ENCODE measurements at places on chromosomes 13 and 19.
A peak's percentile ranks its signal among the peaks of the same experiment; 100 is the strongest.

- DNase-seq = no peak
Measured at GRCh38 chr13:24460256-24460655, 52.3 kb downstream of the PARP4 start.

DNA sequence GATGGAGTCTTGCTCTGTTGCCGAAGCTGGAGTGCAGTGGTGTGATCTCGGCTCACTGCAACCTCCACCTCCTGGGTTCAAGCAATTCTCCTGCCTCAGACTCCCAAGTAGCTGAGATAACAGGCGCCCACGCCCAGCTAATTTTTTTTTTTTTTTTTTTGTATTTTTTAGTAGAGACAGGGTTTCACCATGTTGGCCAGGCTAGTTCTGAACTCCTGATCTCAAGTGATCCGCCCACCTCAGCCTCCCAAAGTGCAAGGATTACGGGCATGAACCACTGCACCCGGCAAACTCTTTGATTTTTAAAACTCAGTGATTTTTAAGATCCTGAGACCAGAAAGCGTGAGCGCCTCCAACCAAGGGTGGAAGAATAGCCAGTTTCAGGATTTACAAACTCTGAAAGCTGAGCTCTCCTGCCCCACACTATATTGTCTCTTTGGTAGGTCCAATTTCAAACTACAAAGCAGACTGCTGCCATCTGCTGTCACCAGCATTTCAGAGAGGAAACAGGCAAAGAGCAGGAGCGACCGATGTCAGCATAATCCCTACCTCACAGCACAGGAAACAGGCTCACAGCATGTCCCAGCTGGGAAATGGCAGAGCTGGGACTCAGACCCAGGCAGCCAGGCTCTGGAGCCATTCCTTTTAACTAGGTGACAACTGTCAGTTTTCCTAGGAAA, 9.2 kb downstream of the NOSIP start:
- DNase-seq = peak; percentile 23

DNA sequence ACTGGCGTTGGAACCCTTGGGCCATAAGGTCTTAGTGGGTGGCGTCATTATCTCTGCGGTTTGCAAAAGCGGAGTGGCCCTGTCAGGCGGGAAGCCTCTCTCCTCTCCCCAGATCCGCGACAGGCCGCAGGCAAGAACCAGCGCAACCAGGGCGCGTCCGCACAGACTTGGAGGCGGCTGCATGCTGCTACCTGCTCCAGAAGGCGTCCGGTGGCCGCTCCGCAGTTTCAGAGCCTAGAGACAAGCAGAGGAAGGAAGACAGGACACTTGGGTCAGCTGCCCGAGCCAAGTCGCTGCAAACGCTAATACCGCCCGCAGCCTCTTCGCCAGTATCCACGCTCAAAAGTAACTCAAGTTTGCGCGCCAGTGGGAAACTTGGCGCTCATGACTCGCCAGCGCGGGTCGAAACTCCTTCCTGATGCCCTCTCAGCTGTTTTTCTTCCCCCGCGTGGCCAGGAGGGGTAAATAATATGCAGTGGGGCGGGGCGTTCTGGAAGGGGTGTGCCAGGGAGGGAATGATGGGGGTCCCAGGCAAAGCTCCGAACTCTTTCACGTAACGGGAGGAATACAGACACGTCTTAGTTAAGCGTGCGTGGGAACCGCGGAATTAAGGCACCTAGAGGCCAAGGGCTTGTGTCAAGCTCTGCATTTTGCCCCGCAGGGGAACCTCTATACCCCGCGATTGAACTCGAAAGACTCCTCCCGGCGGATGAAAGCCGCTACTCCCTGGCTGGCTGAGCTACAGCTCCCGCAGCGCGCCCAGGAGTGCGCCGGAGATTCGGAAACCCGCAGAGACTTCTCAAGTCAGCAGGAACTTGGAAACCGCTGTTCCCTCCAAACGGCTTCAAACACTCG, at the start of gene EDNRB:
EDNRB (minus strand) TSS at position 441 of the 855 bp plus-strand sequence; CDS start at position 183, 258 bp downstream.
- DNase-seq = no peak

GRCh38 chr19:4776436-4777211, 14.9 kb upstream of the FEM1A start:
- DNase-seq = no peak

DNA sequence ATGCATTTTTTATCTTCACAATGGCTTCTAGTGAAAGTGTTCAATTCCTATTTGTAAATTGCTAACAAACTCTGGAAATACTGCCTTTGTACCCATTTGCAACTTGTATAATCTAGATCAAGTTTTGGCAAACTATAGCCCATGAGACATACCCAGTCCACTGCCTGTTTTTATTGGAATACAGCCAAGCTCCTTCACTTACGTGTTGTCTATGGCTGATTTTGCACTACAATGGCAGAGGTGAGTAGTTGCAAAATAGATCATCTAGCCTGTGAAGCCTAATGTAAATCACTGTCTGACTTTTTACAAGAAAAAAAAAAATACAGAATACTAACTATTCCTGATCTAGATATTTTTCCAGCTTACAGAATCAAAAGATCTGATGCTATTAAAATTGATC, 37.1 kb downstream of the DZIP1 start:
- peak; percentile 48 for DNase-seq

DNA sequence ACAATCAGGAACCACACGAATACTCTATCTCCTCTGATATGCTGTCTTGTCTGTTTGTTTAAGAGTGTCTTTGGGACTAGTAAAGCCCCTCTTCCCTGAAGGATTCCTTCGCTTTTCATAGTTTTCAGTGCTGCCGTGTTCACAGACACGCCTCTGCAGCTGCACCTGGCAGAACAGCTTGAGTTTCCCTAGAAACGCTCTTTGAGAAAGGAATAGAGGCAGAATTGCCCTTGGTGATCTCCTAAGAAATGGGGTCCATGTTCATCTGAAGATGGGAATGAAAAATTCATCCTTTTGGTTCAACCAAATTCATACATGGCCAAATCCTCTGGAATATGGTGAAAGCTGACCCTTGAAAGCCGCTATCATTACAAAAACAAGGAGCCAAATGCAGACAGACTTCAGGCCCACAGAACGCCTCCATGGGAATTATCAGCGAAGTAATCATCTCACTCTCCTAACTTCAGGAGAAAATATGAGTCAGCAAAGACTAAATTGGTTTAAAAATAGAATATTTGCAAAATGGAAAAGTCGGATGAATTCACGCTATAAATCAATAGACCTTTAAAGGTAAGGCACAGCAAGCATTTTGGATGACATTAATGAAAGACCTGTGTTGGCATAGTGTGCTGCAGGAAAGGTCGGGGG, 5.5 kb downstream of the SACS start:
- no peak for DNase-seq

- peak; percentile 80 for DNase-seq
Measured at GRCh38 chr13:21663197-21663596, 7.7 kb upstream of the FGF9 start.

GRCh38 chr19:33736787-33737186, 59.9 kb upstream of the KCTD15 start:
- no peak for DNase-seq

DNA sequence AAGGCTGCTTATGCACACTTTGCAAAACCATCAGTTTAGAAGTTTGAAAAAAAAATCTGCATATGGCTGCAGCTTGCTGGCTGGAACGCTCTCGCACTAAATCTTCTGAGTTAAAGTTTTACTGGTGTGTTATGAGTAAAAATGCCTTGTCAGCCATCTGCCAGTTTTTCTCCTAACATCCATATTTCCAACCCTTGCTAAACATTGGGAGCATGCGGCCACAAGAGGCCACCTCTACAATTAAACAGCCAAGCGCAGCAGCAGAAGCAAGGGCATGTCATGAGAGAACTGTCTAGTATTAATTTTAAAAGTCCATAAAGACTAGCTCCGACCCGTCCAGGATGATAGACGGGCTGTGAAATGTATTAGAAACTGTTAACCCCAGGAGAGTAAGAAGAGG, 248.3 kb downstream of the TSHZ3 start:
- no peak for DNase-seq

DNA sequence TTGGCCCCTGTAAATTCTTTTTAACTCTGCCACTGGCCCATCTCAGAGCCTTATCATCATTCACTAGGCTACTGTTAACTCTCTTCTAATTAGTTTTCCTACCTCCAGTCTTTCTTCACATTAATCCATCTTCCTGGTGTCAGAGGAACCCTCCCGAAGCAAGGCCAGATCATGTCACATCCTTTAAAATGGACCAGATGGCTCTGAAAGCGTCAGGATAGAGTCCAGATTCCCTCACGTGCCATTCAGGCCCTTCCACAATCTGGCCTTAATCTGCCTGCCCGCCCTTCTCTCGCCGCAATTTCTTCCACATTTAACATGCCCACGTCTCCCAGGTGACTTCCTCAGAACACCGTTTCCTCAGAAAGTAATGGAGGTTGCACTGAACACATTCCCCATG, 86.5 kb downstream of the RFC3 start:
- DNase-seq = no peak

DNA sequence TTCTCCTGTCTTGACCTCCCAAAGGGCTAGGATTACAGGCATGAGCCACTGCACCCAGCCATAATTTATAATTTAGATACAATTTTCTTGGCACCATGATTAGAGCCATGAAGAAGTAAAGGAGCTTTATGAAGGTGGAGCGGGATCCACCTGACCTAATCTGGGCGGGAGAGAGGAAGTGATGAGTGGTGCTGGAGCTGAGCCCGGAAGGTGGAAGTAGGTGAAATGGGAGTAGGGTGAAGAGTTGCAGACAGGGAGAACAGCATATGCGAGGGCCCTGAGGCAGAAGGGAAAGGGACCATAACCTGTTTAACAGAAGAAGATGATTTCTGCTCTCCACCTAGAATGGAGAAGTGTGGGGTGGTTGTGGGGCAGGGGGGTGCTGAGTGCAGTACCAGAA, 4.2 kb downstream of the BLOC1S3 start:
- no peak for DNase-seq

DNA sequence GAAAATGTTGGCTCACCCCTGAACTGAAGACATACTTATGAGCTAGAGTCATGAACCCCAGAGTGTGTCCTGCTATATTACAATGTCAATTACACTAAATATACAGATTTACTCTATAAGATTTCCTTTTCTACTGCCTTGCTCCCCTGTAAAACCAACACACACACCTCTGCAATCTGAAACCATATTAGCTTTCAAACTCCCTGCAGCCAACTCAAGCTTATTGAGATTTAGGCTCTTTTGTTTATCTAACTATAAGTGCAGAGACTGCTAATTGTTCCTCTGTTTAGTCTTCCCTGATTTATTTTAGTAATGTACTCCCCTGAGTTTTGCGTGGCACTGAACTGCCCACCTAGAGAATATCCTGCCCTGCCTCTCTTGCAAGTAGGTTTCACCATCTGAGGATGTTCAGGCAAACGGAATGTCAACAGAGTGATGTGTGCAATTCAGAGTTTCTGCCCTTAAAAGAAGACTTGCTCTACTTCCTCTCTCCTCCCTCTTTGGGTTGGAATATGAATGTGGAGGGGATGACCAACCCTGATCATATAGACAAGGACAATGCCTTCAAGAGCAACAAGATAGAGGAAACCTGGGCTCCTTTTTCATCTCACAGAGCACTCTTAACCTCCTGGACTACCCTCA, 22.3 kb downstream of the FAM216B start:
- DNase-seq = no peak

GRCh38 chr19:45769821-45770191, 754 bp upstream of the SIX5 start:
- DNase-seq = no peak

DNA sequence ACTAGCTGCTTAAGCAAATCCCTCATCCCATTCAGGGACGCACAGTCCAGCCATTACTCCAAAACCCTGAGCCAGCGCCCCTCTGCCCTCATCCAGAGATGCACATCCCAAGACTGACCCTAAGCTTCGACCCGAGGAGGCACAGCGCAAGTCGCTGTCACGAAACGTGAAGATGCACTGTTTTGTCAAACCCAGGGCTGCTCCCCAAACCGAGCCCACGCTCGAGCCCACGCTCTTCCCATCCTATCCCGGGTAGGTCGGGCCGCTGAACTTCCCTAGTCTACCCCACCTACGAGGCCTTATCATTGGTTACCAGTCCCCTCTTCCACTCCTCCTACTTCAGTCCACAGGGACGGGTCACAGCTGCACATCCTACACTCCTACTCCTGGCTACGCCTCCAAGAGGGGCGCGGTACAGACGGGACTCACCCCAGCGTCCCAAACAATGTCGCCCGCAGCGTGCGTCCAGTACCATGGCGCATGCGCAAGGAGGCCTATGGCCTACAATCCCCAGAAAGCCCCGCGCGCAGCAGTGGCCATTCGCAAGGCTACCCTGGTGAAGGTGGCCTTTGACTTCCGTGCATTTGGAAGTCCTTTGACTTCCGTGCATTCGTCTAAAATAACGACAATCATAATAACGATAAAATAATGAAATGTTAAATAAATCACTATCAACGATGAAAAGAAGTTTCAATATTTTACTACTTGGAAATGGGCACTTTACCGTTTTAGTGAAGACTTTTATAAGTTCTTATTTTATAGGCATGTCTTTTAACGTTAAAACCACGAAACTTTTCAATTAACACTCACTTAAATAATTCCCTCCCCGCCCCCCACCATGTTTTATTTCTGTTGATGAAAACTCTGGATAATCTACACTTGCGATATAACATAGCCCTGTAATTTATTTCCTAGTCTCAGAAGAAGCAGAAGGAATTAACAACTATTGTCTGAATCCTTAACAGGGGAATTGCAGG, at the start of gene ZNF285:
ZNF285 (minus strand) TSS at position 470 of the 977 bp plus-strand sequence. CDS start 4,395 bp downstream, outside the sequence.
- no peak for DNase-seq

- DNase-seq = no peak
Measured at GRCh38 chr13:36884235-36884634, 35.8 kb downstream of the SMAD9 start.

- no peak for DNase-seq
Measured at GRCh38 chr13:41384749-41385503, 72.4 kb upstream of the RGCC start.

DNA sequence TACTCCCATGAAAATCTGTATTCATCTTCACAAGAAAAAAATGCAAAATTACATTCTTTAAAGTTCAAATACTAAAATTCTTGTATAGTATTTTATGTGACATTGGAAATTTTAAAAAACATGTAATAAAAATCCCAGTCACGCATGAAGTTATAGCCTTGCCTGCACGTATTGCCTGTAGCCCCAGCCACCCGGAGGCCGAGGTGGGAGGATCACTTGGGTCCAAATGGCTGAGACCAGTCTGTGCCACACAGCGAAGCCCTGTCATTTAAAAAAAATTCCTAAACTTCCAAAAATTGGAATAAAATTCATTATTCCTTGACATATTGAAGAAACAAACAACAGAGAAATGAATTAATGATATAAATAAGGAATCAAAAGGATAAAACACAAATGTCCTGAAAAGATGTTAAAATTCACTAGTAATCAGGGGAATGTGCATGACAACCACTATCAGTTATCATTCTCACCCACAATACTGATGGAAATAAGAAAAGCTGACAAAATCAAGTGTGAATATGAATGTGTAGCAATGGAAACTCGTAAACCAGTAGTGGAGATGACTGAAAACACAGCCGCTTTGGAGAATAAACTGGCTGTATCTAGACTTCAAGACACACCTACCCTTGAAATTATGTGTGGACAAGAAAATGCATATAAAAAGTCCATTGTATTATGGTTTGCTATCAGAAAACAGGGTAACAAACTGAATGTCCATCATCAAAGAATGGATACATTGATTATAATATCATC, 7.5 kb downstream of the CARD8 start:
- no peak for DNase-seq

GRCh38 chr19:3207461-3208242, 16.8 kb upstream of the CELF5 start:
- DNase-seq = no peak

All from NCI-H510A treated with DMSO at 0.1 percent for 48 hours (cell line).